ENCODE measurements at places on chromosomes 7 and 10.

DNA sequence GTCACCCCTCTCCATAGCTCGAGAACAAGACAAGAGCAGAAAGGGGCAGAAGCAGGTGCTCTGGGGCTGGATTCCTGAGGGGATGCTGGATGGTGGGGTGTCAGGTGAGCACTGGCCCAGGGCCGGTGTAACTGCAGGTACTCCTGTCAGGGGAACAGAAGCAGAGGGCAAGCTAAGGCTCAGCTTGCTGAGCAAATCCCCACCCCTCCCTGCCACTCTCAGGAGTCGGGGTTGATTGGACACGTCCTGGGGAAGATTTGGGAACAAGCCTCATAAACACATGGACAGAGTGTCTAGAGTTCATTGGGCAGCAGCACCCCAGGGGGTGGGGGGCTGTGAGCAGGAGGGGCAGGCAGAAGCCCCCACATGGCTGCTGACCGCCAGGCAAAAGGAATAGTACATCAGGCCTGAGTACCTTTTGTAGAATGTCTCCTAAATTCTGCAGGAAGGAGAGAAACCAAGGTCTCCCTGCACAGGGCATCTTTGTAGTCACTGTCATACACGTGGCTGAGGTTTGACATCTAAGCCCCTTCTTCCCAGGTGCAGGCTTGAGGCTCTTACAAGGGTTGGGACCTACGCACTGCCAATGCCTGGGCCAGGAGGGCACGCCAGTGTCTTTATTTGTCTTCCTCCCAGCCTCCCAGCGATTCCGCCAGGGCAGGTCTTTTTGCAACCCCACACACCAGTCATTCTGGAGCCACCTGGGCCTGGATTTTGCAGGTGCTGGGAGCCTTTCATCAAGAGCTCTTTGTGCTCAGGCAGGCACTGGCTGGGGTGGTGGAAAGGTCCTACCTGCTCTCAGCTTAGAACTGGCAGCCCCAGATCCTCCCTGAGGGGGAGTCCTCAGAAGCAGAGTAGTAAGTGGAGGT lies 2.8 kb downstream of the CALML3 start:
- peak; percentile 50 for DNase-seq

DNA sequence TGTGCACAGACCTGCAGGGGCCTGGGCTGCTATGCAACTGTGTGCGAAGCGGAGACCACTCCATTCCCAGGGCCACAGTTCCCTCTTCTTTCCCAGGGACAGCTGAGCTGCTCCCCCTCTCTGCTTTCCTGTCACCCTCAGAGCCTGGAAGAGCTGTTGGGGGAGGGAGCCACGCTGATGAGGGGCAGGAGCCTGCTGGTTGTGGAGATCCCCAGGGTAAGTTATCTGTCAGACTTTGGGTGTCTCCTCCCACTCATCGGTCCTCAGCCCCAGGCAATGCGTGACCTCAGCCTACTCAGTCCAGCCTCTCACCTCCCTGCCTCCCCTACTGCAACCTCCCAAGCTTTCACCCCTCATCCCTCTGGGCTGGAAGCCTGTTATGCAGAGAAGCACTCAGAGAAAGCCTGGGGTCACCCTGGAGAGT lies 53.5 kb downstream of the ZNF467 start:
- DNase-seq = peak; percentile 60

DNA sequence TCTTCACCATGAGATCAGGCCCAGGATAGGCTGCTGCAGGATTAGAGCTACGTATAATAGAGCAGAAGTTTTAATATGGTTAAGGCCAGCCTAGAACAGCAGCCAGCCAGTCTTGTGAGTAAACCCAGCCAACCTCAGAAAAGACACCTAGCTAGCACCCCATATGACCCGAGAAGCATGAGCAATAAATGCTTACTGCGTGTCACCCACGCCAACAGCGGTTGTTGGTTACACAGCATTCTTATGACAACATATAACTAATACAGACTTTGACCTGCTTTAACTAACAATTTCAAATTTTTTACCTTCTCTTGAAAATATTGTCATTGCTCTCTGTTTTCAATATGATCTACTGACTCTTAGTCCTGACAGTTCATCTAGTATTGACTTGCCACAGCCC lies 105.7 kb downstream of the HBP1 start:
- DNase-seq = no peak

DNA sequence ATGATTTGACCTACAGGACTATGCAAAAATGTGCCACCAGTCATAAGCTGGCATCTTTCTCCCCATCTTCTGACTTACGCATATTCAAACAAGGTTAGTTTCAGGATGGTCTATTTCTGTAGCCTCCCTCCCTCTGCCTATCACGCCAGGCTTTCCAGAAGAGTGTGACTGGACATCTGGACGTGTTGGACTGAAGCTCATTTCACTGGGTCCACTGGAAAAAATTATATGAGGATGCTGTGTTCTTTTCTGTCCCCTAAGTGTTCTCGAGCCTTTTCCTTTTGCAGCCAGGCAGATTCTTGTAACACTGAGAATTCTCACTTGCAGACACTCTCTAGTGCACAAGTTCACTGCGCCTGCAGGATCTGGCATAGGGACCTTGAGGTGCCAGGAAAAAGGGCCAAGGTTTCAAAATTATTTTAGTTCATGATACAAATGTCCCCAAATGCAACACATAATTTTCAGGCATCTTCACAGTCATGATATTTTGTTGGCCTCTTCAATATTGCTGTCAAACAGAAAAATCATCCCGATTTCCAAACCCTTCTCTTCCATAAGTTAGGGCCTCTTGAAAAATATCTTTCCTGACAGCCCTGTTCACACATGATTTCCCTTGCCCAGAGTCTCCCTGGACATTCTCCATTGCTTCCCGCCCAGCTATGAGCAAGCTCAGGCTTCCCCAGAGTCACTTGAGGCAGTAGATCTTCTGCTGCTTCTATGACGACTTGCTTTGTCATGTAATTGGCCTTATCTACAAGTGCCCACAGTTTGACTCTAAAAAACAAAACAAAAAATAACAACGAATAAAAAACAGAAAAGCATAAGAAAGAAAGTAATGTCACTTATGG lies 170.4 kb downstream of the BMPER start:
- peak; percentile 83 for DNase-seq

GRCh38 chr7:73623798-73624668 lies at the start of gene MLXIPL:
Gene MLXIPL (minus strand): TSS chr7:73624522. CDS start chr7:73624492, 30 bp downstream.
- DNase-seq = peak; percentile 89

DNA sequence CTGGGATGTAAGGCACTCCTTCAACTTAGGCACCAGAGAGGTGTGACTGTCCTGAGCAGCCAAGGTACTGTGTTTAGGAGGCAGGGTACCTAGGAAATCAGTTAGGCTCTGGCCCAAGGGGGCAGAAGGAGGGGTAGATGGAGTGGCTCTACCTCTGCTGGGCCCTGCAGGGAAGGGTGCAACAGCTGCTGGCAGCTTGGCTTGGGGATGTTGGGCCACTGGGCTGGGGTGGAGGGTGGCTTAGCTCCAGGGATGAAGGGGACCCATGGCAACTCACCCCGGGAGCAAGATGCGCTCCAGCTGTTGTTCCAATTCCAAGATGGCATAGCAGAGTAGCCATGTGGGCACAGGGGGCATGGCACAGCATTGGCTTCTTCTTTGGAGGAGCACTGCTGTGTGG lies 42.1 kb downstream of the NEURL1 start:
- DNase-seq = no peak

DNA sequence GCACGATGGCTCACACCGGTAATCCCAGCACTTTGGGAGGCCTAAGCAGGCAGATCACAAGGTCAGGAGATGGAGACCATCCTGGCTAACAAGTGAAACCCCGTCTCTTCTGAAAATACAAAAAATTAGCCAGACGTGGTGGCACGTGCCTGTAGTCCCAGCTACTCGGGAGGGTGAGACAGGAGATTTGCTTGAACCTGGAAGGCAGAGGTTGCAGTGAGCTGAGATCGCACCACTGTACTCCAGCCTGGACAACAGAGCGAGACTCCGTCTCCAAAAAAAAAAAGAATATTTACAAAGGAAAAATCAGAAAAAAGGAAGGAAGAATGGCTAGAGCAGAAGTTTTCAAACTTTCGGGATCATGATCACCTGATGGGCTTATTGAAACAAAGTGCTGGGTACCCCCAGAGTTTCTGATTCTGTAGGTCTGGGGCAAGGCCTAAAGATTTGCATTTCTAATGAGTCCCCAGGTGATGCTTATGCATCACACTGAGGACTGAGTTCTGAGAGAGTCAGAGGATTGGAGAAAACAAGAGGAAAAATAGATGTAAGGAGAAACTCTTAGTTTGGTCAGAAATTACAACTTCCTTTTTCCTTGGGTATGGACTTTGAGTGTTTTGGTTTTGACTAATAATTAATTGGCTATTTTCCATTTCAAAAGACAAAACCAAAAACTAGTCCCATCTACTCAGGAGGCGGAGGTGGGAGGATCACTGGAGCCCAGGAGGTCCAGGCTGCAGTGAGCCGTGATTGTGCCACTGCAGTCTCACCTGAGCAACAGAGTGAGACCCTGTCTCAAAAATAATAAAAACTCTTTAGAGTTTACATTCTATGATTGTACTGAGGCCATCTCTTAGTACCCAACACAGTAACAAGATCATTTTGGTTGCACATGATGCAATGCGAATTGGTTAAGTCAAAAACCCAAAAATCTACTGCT lies 14.4 kb downstream of the MARCHF5 start:
- DNase-seq = no peak

DNA sequence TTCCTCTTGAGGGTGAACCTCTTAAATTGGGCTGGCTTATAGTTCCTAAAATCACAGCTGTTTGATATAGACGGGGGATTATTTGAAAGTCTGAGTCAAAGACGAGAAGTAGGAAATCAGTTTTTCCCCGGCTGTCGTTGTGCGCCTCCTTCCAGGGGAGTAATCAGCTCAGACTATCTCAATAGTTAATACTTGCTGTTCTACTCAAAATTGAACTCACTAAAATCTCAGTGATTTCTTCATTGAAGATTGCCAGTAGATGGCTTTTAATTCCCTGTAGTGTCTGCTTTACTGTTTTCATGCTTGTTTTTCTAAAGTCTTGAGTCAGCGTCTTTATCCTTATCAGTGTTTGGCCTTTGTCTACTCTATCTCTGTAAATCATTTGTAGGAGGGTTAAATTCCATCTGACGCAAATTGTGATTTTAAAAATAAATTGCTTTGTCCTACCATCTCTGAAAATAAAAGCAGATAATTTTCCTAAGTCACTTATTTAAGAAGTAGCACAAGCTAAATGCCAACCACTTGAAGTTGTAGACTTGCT lies 47.3 kb downstream of the CNNM2 start:
- DNase-seq = no peak

GRCh38 chr7:140322759-140323158 lies 75.6 kb downstream of the SLC37A3 start:
- DNase-seq = no peak

DNA sequence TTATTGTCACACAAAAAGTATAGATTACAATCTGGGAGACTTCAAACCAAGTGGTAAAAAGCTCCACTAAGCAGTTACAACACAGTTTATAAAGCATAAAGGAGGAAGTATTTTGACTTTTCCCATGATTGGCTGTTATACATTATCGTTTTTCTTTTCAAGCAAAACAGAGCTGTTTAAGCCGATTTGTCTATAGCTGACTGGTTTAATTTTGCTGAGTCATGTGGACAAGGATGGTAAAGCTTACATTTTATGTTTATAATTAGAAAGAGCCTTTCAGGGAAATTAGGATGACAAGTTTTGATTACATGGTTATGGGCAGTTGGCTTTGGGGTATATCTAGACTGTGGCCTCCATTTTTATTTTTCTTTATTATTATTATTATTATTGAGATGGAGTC lies 152.5 kb upstream of the STK17A start:
- no peak for DNase-seq

- DNase-seq = no peak
Observed at GRCh38 chr7:155538293-155538692, 8.1 kb downstream of the CNPY1 start.

GRCh38 chr7:26441611-26442277 lies 150.1 kb downstream of the SNX10 start:
- no peak for DNase-seq

DNA sequence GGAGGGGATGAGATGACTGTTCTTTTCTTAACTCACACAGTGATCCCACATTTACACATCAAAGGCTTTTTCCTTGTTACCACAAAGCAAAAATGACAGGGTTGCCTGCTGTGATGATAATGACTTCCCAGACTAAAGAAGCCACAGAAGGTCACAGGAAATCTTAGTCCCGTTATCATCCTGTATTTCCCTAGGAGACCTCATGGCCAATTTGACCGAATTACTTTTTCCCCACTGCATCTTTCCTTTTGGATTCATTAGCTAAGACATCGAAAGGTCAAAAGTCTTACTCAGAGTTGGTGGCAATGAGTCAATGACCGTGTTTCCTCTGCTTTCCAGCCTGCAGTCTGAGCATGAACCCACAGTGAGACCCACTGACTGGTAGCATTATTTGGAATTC lies 130.1 kb upstream of the INHBA start:
- DNase-seq = no peak

DNA sequence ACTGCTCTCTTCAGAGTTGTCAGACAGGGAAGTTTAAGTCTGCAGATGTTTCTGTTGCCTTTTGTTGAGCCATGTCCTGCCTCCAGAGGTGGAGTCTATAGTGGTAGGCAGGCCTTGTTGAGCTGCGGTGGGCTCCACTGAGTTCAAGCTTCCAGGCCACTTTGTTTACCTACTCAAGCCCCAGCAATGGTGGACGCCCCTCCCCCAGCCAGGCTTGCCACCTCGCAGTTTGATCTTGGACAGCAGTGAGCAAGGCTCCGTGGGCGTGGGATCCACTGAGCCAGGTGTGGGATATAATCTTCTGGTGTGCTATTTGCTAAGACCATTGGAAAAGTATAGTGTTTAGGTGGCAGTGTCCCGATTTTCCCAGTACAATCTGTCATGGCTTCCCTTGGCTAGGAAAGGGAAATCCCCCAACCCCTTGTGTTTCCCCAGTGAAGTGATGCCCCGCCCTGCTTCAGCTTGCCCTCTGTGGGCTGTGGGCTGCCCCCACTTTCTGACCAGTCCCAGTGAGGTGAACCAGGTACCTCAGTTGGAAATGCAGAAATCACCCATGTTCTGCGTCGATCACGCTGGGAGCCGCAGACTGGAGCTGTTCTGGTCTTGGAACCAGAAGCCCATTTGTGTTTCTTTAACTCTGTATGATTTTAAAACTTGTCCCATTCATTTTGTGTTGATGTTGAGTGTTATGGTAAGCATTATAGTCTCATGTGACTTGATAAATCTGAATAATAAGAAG lies 89.2 kb upstream of the CALCR start:
- no peak for DNase-seq

- DNase-seq = no peak
Observed at GRCh38 chr7:36717586-36717985, 6.7 kb downstream of the AOAH start.

- DNase-seq = peak; percentile 53
Observed at GRCh38 chr7:2017481-2017891, 215.3 kb downstream of the MAD1L1 start.

GRCh38 chr7:111027396-111027795 lies 63.5 kb upstream of the LRRN3 start:
- no peak for DNase-seq

GRCh38 chr7:151857412-151857811 lies 19.5 kb downstream of the PRKAG2 start:
- DNase-seq = peak; percentile 57
